Kidney glomerular epithelial cell (primary cell): ENCODE measurements at places on chromosomes 6 and 20.

DNA sequence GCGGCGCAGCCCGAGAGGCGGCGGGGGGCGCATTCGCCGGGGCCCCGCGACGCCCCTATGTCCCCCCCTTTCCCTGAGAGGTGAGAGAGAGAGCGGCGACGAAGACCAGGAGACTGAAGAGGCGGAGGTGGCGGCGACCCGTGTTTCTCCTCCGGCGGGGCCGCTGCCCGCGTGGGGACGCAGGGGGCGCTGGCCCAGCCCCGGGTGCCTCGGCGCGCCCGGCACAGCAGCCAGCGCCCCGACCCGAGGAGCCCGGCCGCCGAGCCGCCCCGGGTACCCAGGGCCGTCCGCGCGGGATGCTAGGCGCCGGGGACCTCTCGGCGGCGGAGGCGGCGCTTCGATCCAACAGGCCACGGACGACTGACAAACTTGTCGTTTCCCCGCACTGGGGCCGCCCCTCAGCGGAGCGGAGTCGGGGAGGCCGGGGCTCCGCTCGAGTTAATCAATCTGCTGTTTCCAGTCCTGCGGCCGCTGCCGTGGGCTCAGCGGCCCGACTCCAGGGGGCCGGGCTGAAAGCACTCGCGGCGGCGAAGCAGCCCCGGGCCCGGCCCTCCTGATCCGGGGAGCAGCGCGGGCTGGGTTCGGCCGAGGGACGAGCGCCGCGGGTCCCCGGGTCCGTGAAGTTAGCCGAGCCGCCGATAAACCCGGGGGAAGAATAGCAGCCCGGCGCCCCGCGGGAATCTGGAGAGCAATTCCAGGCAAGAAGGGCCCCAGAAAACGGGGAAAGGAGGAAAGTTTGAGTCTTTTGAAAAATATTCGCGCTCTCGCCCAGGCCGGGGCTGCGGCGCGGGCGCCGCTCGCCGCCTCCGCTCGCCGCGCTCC, 631 bp downstream of the MDGA1 start:
- no peak for DNase-seq

DNA sequence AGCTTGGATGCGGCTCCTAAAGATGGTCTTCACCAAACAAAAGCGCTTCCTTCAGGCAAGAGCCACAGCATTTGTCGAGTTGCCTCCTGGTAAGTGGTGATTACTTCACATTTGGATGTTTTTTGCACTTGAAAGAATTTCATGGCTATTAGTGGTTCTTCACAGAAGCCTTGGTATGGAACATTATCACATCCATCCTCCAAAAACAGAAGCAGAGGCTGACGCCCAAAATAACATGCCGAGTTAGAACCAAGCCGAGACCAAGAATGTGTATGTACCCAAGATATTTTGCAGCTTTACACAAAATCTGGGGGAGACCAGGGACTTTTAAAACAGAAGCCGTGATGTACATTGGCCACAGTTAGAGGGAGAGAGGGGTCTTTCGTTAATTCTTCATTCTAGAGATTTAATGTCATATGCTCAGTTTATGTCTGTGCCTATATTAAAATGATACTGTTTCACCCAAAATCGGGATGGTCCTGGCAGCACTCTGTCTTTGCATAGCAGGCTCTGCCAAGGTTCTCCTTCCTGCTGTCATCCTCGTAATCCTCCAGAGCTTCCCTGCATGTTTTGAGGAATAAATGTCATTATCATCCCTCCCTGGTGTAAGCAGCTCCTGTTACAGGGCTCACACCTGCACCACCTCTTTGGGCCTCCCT, 109.3 kb downstream of the TMEM242 start:
- DNase-seq: no peak

DNA sequence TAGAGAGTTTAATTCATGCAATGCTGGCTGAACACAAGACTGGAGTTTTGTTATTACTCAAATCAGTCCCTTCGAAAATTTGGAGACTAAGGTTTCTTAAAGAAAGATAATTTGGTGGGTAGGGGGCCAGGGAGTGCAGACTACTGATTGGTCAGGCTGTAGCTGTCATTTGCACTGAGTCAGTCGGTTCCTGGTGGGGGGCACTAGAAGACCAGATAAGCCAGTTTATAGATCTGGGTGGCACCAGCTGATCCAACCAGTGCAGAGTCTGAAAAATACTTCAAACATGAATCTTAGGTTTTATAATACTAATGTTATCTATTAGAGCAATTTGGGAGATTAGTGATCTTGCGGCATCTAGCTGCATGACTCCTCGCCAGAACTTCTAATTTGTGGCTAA, 530.7 kb downstream of the NKAIN2 start:
- DNase-seq: no peak

DNA sequence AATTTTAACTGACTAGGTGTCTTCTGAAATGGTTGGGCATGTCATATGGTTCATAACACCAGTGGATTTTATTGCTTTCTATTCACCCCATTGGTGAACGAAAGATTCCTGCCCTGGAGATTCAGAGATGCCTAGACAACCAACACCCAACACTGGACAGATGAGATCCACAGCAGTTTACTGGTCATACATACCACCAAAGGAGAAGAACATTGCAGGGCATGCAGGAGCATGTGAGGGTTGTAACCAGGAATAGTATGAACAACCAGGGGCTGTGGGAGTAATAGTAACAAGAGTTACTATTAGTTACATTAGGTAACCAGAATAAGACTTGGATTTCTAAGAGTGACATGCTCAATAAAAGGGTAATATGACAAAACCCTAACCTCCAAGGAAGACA, 77.8 kb upstream of the FABP7 start:
- DNase-seq: no peak

GRCh38 chr6:87016772-87017171, 78.1 kb downstream of the CGA start:
- no peak for DNase-seq

- peak; percentile 16 for DNase-seq
Observed at GRCh38 chr6:43990275-43990626, 137.0 kb downstream of the MRPL14 start.

- no peak for DNase-seq
Observed at GRCh38 chr6:43780941-43781928, 11.2 kb downstream of the VEGFA start.
